Testis (tissue), 5 donors: ENCODE measurements at places on chromosomes 13 and 19.

DNA sequence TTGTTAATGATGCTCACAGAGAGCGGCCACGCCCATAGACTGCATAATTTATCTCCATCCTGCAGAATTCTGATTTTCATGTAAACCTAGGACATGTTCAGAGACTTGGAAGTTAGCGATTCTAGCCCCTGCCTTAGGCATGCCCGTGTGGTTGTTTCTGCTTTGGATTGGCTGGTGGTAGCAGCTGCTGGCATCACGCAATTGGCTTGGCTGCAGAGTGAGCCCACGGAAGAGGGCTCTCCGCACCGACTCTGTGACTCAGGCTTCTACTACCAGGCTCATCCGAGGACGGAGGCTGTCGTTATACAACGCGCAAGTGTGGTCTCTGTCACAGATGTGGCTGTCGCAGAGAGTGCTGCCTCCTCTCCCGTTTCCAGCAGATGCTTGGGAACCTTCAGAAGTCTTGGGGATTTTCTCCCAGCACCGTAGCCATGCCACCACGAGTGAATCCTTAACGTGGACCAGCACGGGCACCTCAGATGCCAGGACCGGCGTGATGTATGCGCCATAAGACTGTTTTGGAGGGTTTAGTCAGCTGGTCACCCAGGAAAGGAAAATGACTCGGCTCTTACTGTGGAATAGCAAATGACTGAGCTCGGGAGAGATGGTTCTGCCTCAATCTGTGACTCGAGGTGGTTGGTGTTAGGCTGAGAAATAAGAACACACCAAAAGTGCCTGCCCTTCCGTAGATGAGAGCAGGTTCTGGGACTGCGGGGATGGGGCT, 61.0 kb upstream of the F7 start:
- no peaks in the 10 kb centered on the region for H3K27me3 ChIP-seq
- H3K4me1 ChIP-seq, result peaks cover 6% of the 10 kb centered on the region
- no peaks in the 10 kb centered on the region for H3K36me3 ChIP-seq
- no peak overlapping the region for H3K27ac ChIP-seq
- no peak overlapping the region for H3K4me3 ChIP-seq
- no peak for DNase-seq

DNA sequence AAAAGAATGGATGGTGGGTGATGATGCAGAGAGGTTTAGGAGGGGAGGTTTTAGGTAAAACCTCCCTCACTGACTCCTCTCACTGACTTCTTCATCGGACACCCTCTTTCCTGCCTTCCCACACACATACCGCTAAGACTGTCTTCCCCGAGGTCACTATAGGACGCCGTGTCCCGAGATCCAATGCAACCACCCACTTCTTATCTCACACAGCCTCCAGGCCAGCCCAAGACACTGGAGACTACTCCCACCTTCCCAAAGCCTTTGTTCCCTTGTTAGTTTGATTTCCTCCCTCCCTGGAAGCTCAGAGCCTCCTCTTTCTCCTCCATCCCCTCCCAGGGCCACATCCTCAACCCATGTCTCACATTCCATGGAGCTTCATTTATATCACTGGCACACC, 16.5 kb upstream of the CAMSAP3 start:
- peak; percentile 88 for DNase-seq
- H3K27ac ChIP-seq, result no peak overlapping the region
- H3K36me3 ChIP-seq, result no peaks in the 10 kb centered on the region
- no peaks in the 10 kb centered on the region for H3K27me3 ChIP-seq

DNA sequence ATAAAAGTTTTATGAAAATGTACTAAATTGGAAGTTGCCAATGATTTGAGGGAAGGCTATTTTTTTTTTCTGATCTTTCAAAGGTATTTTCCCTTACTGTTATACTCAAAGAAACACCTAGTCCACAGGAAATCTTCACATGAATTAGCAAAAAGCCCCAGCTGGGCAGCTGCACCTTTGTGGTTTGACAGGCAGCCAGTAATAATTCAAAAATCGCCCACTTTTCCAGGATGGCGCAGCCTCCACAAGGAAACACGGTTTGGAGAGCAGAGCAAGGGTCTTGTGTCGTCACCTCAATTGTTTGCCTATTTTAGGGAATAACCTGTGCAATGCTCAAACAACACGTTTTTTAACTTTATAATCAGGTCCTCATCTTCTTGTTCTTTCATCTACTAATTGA, 324.9 kb upstream of the GPC6 start:
- no peak overlapping the region for H3K4me3 ChIP-seq
- H3K27me3 ChIP-seq, result no peaks in the 10 kb centered on the region
- DNase-seq, result no peak
- H3K36me3 ChIP-seq, result no peaks in the 10 kb centered on the region
- H3K4me1 ChIP-seq, result no peaks in the 10 kb centered on the region

DNA sequence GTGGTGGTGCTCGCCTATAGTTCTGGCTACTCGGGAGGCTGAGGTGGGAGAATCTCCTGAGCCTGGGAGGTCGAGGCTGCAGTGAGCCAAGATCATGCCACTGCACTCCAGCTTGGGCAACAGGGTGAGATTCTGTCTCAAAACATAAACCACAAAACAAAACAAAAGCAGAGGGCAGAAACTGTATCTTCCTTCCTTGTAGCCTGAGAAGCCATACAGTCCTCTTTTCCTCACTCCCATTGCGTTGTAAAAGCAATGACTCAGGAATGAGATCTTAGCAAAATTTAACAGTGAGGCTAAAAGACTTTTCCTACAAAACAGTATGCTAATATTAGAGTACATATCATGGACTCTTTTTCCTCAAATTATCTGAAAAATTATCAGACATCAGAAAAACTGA, 130.9 kb downstream of the SHISA2 start:
- H3K27me3 ChIP-seq, result no peaks in the 10 kb centered on the region
- H3K27ac ChIP-seq, result no peak overlapping the region
- H3K36me3 ChIP-seq, result no peaks in the 10 kb centered on the region
- H3K4me3 ChIP-seq, result no peak overlapping the region
- no peaks in the 10 kb centered on the region for H3K4me1 ChIP-seq
- DNase-seq, result no peak

- no peaks in the 10 kb centered on the region for H3K27me3 ChIP-seq
- DNase-seq, result no peak
- H3K36me3 ChIP-seq, result no peaks in the 10 kb centered on the region
- peak overlapping the region; percentile 40 for H3K27ac ChIP-seq
These were observed 62.1 kb downstream of the ARHGEF7 start for GRCh38 chr13:111177081-111177711.

- H3K27ac ChIP-seq, result no peak overlapping the region
- peaks cover 33% of the 10 kb centered on the region for H3K4me1 ChIP-seq
- no peaks in the 10 kb centered on the region for H3K36me3 ChIP-seq
- H3K4me3 ChIP-seq, result no peak overlapping the region
These were observed 1.2 kb upstream of the ZNF579 start for GRCh38 chr19:55581823-55582223.

DNA sequence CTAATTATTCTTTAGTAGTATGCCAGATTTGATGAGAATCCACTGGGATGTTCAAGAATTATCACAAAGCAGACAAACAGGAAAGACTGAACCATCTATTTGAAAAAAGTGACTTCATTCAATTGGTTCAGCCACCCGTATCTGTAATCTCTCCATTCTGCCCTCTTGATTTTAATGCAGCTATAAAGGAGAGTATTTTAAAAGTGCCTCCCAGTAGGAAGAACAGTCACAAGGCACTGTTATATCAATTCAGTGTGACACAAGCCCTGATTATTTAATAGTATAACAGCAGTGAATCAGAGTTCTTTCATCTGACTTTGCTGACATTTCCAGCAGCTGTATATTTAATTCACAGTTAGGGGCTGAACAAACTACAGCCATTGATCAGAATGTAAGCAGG, 77.3 kb upstream of the SLAIN1 start:
- H3K4me3 ChIP-seq, result no peak overlapping the region
- H3K4me1 ChIP-seq, result no peaks in the 10 kb centered on the region
- H3K27ac ChIP-seq, result no peak overlapping the region

DNA sequence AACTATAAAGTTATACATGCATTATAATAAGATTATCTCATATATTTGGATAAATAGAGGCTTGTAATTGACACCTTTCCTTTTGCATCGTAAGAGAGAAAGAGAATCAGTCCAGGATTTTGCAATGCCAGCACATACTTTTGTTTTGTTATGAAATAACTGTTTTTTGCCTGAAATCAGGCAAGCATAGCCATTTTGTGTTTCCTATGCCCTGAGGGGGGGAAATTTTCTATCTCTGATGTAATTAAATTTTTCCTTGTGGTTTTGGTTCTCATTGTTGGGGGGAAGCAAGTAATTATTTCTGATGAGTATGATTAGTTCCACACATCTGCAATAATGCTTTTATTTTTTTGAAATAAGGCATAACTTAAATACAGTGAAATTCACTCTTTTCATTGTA, 229.4 kb downstream of the NDFIP2 start:
- no peaks in the 10 kb centered on the region for H3K27me3 ChIP-seq
- DNase-seq, result no peak
- no peak overlapping the region for H3K4me3 ChIP-seq
- H3K4me1 ChIP-seq, result no peaks in the 10 kb centered on the region
- no peaks in the 10 kb centered on the region for H3K36me3 ChIP-seq

GRCh38 chr19:23345838-23346237, 49.4 kb downstream of the ZNF91 start:
- no peak overlapping the region for H3K27ac ChIP-seq
- no peaks in the 10 kb centered on the region for H3K36me3 ChIP-seq
- DNase-seq, result no peak
- no peaks in the 10 kb centered on the region for H3K4me1 ChIP-seq
- no peaks in the 10 kb centered on the region for H3K27me3 ChIP-seq
